Stimulated activated CD4-positive, alpha-beta T cell treated with anti-CD3 and anti-CD28 coated beads, TNF-alpha, amount 100 ng/mL, for 1 hour (primary cell): ENCODE measurements at places on chromosomes 1 and 21.

DNA sequence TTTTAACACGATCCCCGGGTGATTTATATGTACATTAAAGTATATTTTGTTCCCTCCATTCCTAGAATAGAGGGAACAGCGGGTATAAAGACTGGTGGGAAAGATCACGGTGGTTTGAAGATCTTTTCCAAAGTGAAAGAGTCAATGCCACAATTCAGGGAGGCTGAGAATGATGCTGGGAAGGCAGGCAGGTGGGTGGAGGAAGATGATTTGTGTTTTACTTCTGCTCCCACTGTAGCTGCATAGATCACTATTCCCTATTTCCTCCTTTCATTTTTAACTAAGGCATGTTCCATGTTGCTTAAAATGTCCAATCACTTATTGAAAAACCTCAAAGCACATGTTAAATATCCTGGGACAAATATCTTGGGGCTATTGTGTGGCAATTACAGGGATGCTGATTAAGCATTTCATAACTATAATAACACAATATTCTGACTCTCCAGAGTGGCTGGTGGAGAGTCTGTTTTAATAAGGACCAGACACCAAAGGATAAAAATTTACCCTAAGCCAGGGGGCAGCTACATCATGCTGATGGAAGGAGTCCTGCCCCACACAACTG, 8.4 kb upstream of the LYST start:
- no peak for DNase-seq

DNA sequence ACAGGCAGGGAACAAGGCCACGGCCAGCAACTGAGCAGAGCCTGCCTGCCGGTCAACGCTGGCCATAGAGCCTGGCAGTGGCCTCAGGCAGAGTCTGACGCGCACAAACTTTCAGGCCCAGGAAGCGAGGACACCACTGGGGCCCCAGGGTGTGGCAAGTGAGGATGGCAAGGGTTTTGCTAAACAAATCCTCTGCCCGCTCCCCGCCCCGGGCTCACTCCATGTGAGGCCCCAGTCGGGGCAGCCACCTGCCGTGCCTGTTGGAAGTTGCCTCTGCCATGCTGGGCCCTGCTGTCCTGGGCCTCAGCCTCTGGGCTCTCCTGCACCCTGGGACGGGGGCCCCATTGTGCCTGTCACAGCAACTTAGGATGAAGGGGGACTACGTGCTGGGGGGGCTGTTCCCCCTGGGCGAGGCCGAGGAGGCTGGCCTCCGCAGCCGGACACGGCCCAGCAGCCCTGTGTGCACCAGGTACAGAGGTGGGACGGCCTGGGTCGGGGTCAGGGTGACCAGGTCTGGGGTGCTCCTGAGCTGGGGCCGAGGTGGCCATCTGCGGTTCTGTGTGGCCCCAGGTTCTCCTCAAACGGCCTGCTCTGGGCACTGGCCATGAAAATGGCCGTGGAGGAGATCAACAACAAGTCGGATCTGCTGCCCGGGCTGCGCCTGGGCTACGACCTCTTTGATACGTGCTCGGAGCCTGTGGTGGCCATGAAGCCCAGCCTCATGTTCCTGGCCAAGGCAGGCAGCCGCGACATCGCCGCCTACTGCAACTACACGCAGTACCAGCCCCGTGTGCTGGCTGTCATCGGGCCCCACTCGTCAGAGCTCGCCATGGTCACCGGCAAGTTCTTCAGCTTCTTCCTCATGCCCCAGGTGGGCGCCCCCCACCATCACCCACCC, at the start of gene TAS1R3:
Gene TAS1R3 (plus strand): TSS at position 213 of the 898 bp plus-strand sequence. CDS start 66 bp downstream, at position 279.
- DNase-seq, result no peak

DNA sequence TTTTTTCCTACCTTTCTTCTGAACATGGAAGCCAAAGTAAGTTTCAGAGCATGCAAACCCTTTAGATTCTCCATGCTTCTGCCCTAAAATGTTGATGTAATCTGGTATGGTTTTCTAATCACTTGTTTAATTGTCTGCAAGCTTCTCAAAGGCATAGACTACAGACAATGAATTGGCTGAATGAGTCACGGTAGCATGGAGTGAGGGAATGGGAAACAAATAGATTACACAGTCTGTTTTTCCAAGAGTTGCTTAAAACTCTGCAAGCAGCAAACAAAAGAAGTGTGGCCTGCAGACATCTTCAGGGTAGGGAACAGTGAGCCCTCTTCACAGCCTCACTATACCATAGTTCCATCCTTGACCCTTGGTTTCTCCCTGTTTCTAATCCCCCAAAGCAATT, 326.0 kb downstream of the BARHL2 start:
- no peak for DNase-seq

GRCh38 chr1:179144626-179145025, 62.8 kb downstream of the TOR3A start:
- DNase-seq, result no peak

- DNase-seq, result no peak
Observed at GRCh38 chr1:5221451-5221850, 567.0 kb downstream of the AJAP1 start.

DNA sequence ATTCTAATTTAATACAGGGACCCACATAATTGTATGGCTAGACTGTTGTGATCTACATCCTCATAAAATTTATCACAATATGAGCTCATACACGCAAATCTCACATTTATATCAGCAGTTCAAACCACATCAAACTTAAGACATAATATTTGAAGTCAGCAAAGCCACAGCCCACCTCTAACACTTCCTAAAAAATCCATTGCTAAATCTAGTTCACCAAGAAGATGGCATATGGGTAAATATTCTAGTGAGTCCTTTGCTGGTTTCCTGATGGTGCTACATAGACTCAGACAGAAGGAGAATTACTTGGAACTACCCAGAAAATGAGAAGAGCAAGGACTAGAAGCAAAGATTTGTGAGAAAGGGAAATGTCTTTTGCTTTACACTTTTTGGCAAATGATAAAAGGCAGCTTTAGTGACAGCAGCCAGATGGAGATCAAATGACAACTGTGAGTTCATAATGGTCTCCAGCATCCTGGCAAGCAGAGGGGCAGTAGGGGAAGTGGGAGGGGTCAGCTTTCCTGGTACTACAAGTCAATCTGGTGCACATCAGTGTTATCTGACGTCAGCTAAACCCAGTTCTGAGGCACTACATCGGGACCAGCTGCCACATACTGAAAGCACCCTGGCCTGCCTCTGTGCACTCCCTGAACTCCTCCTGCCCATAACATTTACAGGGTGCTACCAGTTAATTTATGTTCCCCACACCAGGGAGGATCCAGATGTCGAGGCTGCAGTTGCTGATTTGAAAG, 10.6 kb upstream of the GADD45A start:
- no peak for DNase-seq

GRCh38 chr1:17403081-17403480, 31.1 kb downstream of the PADI6 start:
- DNase-seq, result no peak

- DNase-seq, result no peak
Observed at GRCh38 chr21:32424674-32425073, 12.2 kb downstream of the EVA1C start.

DNA sequence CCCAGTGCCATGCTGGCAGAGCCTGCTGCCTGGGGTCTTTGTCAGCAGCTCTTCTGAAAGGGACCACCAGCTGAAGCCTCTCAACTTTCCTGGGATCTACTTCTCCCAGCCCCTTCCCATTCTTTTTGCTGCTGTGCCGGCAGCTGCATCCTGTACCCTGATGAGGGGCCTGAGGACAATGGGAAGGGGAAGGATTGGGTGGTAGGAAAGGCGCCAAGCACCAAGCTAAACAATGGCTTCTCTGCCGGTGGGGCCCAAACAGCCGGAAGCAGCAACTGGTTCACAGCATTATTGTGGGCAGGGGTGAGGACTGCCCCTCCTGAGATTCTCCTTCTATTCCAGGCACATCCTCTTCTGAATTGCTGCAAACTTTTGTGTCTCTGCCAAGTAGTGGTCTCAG, 5.0 kb upstream of the EFCAB14 start:
- DNase-seq, result no peak

GRCh38 chr21:42388740-42389448, 7.0 kb downstream of the TMPRSS3 start:
- no peak for DNase-seq

DNA sequence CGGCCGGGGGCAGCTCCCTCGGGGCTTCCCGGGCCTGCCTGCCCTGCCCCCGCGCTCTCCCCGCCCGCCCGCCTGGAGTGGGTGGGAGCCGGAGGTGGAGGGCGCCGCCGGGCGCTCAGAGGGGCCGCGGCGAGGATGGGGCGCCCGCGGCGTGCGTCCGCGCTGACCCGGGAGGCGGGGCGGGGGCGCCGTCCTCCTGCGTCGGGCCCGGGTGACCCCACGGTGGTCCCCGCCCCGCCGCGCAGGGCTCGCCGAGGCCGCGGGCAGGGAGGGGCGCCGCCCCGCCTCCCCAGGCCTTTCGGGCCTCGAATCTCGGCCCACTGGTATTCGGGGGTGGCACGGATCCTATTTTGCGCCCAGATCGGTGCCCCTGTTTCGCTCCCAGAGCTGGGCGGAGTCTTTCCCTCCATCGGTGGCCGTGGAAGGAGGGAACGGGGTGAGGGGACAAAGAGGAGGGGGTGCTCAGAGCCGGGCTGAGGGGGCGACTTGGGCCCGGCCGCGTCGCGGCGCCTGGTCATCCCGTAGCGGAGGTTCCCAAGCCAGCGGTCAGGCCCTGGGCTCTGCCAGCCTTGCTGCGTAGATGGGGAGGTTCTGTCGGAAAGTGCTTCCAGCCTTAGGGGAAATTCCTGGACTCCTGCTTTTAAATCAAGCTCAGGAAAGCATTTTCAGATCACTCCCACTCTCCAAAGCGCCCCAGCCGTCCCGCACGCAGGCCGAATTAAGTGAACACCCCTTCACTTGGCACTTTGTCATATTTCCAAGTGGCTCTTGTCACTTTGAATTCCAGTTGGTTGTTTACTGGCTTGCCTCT, 545 bp downstream of the PATJ start:
- no peak for DNase-seq

GRCh38 chr1:179803918-179804317, 60.8 kb downstream of the FAM163A start:
- DNase-seq, result no peak

DNA sequence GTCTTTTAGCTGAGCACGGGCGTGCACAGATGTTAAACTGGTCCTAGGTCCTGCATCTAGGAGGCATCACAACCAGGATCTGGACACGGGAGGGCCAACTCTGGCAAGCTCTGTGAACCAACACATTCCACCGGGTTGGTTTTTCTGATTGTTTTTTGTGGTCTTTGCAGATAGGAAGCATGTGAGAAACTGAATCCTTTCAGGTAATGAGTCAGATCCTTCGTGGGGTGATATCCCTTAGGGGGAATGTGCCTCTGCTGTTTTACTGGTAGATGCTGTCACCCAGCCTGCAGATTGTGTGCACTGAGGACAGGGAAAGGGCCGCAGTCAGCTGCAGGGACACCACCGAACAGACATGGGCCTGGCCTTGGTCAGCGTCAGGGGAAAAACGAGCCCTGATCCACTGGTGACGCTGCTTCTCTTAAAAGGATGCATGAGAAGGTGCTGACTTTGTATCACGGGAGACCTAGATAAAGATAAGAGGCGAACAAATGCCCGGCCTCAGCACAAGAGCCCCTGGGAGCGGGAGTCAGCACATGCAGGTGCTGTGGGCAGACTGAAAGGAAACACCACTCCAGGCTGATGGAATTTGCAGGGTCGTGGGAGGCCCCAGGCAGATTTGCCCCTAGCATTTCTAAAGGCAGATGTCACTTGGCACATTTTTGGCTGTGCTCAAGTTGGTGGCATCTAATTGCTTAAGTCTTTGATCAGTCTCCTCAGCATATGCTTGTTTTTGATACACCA, 51.1 kb downstream of the DOP1B start:
- DNase-seq, result no peak

- no peak for DNase-seq
Observed at GRCh38 chr1:229869240-229869639, 197.8 kb upstream of the GALNT2 start.

- DNase-seq, result no peak
Observed at GRCh38 chr1:22872981-22873664, 99.5 kb downstream of the LACTBL1 start.

GRCh38 chr1:118271883-118272282, 86.9 kb upstream of the SPAG17 start:
- no peak for DNase-seq

DNA sequence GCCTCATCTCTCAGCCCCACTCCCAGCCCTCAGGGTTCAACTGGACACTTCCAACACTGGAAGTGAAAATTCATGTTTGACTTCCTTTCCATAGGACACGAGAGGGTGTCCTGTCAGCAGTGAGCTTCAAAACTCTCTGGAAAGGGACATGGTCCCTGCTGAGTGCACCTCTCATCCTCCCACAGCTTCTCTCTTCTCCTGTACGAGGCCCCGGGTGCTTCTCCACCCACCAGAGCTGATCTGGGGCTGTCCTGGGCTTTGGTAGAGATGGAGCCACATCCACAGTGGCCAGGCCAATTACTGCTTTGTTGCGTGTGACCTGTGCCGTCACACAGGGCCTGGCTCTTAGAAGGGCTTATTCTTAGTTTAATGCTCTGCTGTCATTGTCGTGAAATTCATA, 182.3 kb downstream of the RRAGC start:
- no peak for DNase-seq

- no peak for DNase-seq
Observed at GRCh38 chr1:100462326-100463025, 75.5 kb upstream of the GPR88 start.

DNA sequence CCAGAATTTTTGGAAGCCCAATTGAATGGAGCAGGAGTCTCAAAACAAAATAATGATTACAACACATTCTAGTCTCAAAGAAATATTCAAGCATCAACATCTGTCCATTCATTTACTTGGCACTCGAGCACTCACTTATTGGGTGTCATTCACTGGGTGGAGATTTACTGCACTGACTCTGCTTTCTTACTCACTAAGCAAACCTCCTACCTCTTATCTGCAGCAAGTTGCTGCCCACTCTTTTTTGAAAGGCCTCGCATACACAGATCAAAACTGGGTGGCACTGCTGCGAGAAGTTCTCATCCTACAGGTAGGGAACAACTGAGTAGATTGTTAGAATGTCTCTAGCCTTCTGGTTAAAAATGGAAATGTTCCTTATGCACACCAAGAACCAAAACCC, 18.0 kb downstream of the RHBDL2 start:
- no peak for DNase-seq

DNA sequence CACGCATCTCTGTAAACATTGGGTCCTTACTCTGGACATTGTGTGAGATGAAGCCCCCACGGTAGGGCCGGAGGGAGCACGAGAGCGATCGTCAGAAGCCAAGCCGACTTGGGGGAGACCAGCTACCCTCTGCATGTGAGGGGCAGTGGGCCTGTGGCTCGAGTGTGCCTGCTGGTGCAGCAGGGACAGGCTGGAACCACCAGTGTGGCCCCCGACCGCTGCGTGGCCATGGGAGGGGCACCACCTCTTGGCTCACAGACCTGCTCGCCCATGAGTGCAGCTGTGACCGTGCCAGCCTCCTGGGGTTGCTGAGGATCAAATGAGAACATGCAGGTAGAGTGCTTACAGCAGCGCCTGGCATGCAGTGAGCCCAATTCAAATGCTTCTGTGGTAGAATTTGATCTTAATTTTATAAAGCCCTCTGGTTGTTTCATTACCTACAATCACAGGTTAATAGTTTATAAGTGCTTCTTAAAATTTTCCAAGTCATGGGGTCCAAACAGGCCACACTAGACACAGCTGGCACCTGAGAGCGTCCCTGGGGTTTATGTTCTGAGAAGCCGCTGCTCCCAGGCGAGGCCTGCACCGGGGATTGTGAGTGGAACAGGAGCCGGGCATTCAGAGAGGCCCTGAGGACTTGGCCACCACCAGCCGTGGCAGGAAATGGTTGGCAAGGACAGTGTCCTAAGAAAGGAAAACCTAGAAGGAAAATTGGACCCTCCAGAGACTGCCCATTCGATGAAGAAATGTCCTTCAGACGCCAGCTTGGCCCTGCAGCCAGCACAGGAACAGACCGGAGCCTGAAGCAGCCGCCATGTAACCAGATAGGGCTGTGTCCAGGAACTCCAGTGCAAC, 22.6 kb upstream of the ADARB1 start:
- DNase-seq, result no peak

- DNase-seq, result peak; percentile 43
Observed at GRCh38 chr21:46550116-46550941, 54.6 kb downstream of the S100B start.
